ENCODE measurements at places on chromosomes 11 and 22.
A peak's percentile ranks its signal among the peaks of the same experiment; 100 is the strongest.

GRCh38 chr11:17906436-17906835 lies 106.4 kb downstream of the SERGEF start:
- peak; percentile 25 for DNase-seq

GRCh38 chr22:39204216-39204615 lies 40.6 kb downstream of the PDGFB start:
- DNase-seq: no peak

DNA sequence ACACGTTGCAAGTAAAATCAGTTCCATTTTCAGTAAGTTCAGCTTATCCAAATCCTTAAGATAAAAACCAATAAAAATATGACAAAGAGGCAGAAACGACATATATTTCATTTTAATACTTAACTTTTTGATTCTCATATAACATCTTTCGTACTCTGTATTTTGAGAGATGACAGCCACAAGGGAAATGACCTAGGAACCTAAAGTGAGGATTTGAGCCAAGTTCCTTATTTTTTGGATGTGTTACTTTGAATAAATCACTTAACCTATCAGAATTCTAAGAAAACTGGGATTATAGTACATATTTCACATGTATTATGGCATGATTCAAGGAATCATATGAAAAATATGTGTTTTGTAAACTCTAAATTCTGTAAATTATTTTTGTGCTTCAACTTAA lies 143.6 kb upstream of the TRPC6 start:
- no peak for DNase-seq

DNA sequence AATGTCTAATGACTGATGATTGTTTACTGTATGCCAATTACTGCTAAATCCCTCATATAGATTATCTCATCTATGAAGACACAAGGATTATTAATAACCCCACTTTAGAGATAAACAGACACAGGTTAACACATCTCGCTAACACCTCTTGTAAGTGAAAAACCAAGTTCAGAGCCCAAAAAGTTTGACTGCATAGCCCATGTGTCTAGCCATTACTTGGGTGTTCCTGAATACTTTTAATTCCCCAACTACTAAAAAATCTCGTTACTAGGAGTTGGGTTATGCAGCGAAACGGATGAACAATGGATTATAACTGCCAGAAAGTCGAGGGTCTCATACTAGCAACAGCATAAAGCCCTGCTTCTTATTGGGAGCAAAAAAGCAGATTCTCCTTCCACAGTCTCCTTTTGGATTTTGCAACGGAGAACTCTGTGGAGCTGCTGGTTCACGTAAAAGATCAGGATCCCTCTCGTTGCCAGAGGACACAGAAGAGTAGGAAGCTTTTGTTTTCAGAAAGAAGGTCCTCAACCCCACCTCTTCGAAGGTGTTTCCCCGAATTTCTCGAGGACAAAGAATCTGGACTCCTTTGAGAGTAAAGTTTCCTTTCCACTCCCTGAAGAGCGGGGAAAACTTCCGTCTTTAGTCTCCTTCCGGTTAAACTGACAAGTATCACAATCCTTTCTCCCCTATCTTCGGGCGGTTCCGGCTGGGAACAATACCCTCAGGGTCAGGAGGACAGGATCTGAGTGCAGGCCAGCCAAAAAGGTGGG lies 979 bp downstream of the ZBED5 start:
- peak; percentile 55 for DNase-seq

DNA sequence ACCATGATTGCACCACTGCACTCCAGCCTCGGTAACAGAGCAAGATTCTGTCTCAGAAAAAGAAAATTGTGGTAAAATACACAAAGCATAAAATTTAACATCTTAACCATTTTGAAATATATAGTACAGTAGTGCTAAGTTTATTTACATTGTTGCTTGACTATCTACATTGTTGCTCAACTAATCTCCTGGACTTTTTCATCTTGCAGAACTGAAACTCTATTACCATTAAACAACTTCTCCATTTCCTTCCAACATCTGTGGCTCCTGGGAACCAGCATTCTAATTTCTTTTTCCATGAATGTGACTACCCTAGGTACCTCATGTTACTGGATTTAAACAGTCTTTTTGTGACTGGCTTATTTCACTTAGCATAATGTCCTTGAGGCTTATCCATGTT lies 13.5 kb upstream of the VWA5A start:
- no peak for DNase-seq

GRCh38 chr11:67492801-67493547 lies 10.1 kb downstream of the AIP start:
- no peak for DNase-seq

- DNase-seq: peak; percentile 84
Observed at GRCh38 chr11:95652002-95652472, 137.5 kb downstream of the FAM76B start.

DNA sequence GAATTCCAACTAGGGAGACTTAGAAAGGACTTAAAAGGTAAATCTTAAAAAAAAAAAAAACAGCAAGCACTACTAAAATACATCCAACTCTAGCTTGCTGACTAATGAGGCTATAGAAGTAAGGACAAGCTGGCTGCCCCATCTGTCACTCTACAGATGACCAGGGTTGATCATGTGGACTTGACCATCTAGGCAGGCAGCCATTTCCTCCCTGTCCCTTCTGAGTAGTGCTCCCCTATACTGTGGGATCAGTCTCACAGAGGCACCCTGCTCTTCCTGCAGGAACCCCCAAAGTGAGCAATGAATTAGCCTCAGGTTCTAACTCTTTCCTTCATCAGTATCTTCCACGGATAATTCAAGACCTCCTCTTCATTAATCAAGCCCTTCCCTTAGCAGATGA lies 12.3 kb downstream of the SLC1A2 start:
- DNase-seq: no peak

DNA sequence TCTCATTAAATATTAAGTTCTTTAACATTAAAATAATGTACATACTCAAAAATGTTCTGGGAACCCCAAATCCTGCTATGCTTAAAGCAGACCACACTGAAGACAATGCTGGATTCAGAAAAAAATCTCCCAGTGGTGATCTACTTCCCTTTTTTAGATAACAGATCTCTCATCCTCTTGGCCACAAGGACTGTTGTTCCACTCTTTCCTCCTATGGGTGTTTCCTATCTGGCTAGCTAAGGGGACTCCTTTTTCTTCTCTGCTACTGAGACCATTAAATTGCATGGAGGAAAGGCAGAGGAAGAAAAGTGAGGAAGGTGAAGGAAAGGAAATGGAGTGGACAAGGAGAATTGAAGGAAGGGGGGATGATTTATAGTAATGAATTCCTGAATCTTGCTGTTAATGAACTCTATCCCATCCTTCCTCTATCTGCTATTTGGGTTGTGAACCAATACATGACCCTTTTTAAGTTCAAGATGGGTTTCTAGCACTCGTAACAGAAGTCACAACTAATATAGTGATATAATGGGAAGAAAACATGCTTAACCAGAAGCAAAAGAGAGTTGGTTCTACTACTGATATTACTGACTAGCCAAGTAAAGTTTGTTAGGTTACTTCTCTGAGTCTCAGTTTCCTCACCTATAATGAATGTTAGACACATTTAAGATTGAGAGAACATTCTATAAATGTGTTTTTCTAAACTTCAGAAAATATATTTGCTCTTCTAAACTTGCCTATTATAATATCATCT lies 53.2 kb downstream of the PIK3C2A start:
- no peak for DNase-seq

DNA sequence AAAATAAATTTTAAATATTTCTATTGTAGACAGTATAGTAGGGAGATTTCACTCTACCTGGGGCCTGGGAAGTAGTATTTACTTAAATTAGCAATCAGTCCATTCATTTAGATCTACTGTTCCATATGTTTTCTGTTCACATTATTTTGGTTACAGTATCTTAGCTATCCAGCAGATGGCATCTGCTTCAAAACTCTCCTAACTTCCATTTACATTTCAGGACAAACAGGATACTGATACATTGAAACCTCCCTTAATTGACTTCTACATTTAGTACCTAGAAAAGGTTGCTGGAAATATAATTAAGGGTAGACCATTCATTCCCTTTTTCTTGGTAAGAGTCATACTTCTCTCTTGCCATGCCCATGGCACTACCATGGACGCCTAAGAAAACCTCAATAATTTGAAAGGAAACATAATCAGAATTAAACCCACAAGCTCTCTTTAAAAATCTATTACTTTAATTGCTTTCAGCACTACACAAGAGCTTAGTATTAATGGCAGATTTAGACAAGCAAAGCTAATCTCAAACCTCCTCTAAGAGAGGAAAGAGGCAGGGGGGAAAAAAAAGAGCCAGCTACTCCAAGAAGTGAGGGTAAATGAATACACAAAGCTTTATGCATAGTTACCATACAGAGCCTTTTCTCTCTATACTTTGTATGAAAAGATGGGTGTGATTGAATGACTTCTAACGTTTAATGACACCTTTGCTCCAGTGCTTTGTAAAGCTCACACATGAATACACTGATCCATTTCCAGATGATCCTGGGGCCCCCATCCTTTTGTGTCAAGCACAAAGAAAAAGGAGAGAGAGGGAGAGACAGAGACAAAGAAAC lies 131.2 kb upstream of the MTMR2 start:
- peak; percentile 67 for DNase-seq

GRCh38 chr11:60127311-60127811 lies 38.9 kb downstream of the MS4A2 start:
- DNase-seq: no peak

- DNase-seq: no peak
Observed at GRCh38 chr11:2295971-2296912, 5.5 kb downstream of the C11orf21 start.

- no peak for DNase-seq
Observed at GRCh38 chr11:131454989-131455388, 84.6 kb downstream of the NTM start.

DNA sequence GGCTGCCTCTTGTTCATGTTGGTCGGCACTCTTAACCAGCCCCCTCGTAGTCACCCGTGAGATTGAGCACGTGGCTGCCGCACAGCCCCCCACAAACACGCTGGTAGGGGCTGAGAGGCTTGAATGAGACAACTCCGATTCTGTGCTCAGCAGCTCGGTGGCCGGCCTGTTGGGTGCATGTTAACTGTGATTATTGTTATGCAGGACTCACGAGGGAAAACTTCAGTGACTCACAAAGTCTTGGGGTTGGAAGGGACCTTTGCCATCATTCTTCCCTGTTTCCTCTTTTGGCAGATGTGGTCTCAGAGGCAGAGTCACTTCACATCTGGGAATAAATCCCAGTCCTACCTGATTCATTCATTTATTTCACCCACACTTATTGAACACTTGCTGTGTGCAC lies 75.2 kb downstream of the ADAMTS15 start:
- DNase-seq: no peak

GRCh38 chr11:101445761-101446160 lies 138.0 kb downstream of the TRPC6 start:
- no peak for DNase-seq

GRCh38 chr11:11220786-11221185 lies 132.3 kb downstream of the CSNK2A3 start:
- DNase-seq: no peak
